ENCODE measurements at places on chromosomes 7 and 10. TPM values are rescaled to one million over a fixed set of nuclear protein-coding genes. Genes with fewer than 3 reads are reported as not detected.

ANK3 gene
- total RNA-seq: 179 TPM

PRLHR gene
- not detected for total RNA-seq

UTF1 gene
- not detected for total RNA-seq

GRCh38 chr10:74887614-74888284 is 61.3 kb downstream of the KAT6B start:
- no peak for DNase-seq

DYNC1I1 gene
- 38.8 TPM for total RNA-seq

MMRN2 gene
- total RNA-seq: 32.1 TPM
